ENCODE measurements at places on chromosomes 13 and 19.

DNA sequence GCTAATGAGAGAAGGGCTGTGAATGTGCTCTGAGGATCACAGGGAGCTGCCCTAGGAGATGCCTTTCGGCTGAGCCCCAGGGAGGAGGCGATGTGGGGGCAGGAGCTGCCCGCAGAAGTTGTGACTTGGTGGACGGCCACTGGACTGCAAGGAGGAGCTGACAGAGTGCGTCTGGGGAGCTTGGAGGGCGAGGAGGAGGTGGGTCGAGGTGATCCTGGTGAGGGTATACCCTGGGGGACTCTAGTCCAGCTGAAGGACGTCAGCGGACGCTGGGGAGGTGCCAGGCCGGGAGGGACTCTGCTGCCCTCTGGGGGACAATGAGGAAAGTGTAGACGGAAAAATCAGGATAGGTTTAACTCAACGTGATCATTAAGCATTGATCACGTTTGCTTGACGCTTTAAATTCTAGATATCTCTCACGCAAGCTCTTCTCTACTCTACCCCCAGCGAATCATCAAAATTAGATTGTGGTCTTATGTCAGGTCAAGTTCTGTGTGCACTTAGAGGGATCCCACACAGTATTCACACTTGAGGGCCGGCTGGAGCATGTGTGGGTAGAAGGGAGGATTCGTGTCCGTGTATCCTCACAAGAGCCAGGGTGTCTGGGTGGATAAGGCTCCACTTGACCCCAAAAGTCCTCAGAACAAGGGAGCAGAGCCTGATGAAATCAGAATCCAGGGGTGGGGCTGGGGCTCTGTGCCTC, 3.3 kb upstream of the CEACAM7 start:
- DNase-seq = peak; percentile 21

GRCh38 chr13:28239374-28239773, 101.0 kb downstream of the PAN3 start:
- DNase-seq = no peak

- DNase-seq = no peak
Measured at GRCh38 chr13:53311561-53311960, 282.9 kb downstream of the OLFM4 start.

GRCh38 chr13:49584771-49585182, 581 bp downstream of the RCBTB1 start:
- peak; percentile 21 for DNase-seq

DNA sequence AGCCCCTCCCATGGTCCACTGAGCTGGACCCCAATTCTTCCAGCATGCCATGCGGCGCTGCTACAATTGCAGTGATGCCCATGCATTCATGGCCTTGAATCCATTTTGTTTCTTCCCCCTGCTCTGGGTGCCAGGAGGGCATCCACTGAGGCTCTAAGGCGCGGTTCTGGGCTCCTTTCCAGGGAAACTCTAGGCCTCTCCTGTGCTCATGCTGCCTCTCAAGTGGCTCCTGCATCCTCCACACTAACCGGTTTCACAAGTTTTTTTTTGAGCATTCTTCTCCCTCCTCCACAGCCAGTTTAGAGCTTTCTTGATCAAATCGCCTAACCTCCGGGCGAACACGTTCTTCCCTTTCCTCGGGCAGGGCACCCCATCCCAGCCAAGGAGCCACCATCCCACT, 69.1 kb upstream of the FLT1 start:
- peak; percentile 89 for DNase-seq

- no peak for DNase-seq
Measured at GRCh38 chr19:50601407-50602088, 33.3 kb upstream of the LRRC4B start.

GRCh38 chr13:80547885-80548825, 207.2 kb upstream of the SPRY2 start:
- DNase-seq = peak; percentile 4

DNA sequence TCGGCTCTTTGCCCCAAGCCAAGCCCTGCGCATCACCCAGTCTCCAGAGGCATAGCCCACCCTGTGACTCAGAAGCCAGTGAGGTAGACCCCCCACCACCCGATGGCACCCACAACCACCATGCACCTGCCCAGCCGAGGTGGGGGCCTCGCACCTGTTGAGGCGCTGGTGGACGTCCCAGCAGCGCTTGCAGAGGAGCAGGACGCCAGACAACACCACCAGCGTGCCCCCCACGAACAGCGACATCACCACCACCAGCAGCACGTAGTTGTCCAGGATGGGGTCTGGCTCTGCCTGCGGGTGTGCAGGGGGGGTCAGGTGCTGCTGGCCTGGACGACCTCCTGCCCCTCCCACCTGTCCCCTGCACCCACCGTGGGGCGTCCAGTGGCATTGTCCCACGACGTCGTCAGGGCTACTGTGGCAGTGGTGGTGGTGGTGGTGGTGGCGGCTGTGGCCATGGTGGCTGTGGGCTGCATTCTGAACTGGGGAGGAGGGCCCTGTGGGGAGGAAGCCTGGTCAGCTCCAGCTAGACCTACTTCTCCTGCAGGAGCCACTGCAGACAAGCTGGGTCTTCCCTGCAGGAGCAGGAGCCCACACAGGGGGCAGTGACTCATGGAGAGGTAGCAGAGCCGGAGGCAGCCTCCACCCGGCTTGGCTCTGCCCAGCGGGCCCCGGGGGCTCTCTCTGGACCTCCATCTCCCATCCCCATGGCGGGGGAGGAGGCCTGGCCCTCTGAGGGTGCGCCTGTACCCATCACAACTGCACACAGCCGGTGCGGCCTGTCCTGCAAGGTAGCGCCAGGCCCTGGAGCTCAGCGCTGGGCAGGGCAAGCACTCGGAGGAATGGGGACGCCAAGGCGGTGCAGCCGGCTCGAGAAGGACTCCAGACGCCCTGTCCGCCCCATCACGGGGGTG, 1.9 kb downstream of the CBARP start:
- DNase-seq = peak; percentile 46

DNA sequence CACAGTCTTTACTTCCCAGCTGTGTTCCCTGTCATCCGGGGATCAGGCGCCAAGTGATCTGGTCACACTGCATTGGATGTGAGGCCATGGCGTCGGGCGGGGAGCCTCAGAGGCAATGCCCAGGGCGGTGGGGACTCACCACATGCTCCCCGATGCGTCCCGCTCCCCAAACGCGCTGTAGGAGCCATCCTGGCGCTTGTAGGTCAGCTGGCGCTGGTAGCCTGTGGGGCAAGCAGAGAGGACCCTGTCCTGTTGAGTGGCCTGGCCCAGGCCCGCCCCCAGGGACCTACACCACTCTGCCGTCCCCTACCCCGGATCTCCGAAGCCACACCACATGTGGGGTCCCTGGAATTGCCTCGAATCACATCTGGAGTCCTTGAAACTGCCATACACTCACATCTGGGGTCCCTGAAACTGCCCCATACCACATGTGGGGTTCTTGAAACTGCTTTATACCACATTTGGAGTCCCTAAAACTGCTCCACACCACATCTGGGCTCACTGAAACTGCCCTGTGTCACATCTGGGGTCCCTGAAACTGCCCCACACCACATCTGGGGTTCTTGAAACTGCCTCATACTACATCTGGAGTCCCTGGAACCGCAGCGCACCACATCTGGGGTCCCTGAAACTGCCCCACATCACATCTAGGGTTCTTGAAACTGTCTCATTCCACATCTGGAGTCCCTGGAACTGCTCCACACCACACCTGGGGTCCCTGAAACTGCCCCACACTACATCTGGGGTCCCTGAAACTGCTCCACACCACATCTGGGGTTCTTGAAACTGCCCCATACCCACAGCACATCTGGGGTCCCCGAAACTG, 33.2 kb downstream of the F2RL3 start:
- DNase-seq = no peak

- no peak for DNase-seq
Measured at GRCh38 chr13:27976362-27977091, 7.4 kb upstream of the CDX2 start.
